CD4-positive, alpha-beta T cell treated with Interferon alpha-2 for 1 hour (primary cell): ENCODE measurements at places on chromosomes 7 and 10.
A peak's percentile ranks its signal among the peaks of the same experiment; 100 is the strongest.

DNA sequence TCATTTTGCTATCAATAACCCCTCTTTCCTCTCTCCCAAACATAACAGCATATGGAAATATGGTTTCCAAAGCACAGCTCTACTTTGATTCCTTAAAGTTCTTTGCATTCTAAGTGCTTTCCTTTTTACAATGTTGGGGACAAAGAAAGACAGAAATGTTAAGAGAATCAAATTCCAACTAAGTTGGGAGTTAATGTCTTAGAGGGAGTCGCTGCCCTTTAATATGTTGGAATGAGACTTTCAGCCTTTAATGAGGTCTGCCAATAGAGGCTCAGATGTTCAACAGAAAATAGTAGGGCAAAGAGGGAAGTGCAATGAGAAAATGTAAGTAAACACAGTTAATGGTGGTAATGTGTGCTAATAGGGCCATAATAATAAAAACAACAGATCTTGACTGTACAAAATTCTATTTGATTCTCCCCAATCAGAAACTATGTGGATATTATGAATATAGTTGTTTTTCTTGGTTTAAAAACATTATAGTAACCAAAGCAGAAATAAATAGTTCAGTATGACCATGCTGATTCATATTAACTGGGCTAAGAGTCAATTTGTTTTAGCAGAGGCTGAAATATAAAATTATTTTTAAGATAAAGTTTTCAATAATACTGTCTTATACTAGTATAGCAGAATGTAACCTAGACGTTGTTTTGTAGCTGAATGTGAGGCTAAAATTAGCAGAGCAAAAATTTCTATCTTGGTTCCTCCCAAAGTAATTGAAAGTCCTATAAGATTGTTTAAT, 10.3 kb downstream of the HYCC1 start:
- DNase-seq = no peak

DNA sequence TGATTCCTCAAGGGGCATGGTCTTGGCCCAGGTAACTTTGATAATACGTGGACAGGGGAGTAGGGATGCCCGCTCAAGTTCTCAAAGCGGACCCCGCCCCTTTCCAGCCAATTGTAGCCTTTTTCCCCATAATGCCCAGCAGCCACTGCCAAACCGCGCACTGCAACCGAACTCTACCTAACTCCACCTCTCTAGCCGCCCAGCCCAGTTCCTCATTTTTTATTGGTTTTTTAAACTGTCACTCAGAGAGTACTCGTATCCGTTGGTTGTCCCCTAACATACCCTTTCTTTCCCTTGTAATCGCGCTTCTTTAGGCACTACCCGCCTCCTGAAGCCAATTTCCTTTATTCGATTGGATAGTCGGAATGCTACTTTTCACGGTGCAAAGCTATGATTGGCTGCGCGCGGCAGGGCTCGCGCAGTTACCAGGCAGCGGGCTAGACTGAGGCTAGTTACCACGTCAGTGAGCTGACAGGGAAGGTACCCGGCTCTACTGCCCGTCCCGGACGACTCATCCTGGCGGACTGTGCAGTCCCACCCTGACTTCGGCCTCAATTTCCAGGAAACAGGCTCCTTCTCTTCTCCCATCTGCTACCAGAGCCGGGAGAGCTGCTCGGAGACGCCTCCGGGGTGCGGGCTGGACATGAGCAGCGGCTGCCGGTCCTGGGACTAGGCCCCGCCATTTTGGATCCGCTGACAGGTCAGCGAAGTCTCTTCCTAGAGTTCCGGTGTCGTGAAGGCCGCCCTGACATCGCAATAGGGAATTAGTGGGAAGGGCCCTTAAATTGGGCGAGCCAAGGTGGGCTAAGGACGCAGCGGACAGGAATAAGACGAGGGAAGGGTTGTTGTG, at the start of gene GBF1:
Gene GBF1 (plus strand): TSS at position 451 of the 850 bp plus-strand sequence. CDS start 13,407 bp downstream, outside the sequence.
- peak; percentile 99 for DNase-seq

DNA sequence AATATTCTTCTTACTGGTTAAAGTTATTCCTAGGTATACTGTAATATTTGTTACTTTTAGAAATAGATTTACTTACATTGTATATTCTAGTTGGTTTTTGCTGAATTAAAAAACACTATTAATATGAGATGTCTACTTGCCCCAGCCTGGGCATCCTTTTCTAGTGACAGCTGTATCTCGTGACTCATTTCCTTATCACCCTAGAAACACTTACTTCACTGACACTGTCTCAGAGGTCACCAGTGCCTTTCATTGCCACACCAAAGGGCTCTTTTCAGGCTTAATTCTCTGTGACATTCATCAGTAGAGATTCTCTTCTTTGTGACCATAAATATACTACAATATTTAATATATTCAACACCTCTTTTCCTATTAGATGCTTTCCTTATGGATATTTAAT, 194.7 kb downstream of the GALNT17 start:
- no peak for DNase-seq

DNA sequence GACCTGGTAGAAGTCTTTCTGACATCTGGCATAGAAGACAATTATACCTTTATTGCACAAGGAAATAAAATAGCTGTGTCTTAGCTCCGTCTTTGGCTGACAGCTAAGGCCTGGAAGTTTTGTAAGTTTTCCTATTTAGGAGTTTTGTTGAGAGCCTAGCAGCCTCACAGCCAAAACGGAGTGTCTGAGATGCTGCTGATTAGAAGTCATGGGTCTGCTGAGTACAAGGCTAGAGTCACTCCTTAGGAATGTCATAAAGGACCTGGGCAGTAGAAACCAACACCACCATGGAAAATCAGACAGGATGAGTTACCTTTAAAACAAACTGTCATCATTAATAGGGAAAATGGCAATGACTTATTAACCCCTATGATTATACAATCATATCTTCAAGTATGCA, 442.5 kb downstream of the KCNMA1 start:
- no peak for DNase-seq

DNA sequence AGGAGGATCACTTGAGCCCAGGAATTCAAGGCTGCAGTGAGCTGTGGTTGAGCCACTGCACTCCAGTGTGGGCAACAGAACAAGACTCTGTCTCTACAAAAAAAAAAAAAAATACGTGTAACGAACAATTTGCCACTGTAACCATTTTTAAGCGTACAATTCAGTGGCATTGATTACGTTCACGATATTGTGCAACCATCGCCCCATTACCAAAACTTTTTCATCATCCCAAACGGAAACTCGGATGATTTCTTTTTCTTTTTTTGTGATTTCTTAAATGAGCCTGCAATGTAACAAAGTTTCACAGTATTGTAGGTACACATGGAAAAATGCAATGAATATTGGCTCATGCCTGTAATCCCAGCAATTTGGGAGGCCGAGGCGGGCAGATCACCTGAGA, 9.5 kb downstream of the GRIFIN start:
- no peak for DNase-seq

DNA sequence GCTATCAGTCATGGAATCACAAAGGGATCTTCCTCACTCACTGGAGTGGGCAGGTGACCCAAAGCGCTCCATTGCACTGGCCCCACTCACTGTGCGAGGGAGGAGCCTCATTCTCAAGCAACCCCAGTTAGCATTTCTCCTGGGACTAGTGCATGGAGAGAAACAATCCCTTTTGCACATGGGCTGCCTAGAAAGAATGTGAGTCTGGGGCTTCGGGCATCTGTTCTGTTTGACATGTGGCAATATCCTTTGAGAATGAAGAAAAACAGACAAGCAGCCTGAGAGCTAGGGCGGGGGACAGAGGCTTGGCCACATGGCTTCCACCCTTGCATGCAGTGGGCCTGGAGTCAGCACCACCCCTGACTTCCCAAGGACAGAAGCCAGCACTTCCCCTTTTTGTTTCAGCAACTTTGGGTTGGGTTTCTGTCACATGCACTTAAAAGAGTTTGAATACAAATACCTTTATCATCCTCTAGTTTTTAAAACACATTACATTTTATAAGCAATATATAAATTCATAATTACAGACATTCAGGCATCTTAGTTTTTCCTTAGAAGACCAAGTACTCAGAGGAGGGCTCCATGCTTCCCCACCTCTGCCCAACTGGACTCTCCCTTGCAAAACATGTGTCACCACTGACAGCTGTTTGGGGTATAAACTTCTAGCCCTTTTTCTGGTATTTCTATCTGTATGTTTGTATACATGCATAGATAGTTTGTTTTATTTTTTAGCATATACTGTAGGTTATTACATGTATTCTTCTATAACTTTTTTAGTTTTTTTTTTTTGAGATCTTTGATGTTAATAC, 73.8 kb downstream of the RBM20 start:
- no peak for DNase-seq

DNA sequence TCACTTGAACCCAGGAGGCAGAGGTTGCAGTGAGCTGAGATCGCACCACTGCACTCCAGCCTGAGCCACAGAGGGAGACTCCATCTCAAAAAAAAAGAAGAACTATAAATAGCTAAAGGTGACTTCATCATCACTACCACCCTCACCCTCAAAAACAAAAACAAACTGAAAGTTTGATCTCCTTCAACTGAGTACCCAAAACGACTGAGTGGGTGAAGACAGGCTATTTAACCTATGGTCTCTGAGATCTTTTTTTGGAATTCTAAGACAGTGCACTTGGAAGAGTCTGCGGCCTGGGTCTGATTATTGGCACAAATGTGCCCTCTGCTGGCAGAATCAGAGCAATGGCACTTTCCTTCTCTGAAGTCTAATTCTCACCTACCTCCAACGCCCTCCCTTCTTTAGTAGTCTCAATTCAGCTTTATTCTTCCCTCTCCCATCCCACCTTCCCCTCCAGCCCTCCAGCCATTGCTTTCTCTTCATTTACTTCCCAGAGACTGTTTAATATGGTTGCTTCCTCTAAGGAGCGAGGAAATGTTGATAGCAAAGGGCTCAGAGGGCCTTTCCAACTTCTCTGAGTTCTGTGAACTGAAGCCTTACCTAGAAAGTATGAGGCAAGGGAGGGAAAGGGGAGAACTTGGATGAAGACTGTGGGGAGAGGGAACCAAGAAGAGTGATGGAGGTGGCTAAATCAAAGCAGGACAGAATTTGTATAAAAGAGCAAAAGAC, 2.9 kb upstream of the MYOZ1 start:
- peak; percentile 59 for DNase-seq

GRCh38 chr10:12484002-12484918, 134.9 kb downstream of the CAMK1D start:
- no peak for DNase-seq

DNA sequence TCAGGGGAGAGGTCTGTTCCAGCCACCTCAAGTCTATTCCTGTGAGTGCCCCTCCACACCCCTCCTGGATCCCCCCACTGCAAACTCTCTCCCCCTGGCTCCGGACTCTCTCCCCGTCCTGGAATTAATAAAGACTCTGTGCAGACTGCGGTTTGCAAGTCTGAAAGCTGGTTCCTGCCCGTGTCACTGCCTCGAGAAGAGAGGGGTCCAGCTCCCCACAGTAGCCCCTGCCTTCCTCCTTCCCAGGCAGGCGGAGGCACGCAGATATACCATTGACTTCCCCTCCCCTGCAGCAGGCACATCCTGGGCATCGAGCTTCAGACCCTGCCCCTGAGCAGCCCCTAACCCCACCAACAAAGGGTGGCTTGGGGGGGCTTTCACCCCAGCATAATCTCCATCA, 2.2 kb upstream of the ELN start:
- no peak for DNase-seq

DNA sequence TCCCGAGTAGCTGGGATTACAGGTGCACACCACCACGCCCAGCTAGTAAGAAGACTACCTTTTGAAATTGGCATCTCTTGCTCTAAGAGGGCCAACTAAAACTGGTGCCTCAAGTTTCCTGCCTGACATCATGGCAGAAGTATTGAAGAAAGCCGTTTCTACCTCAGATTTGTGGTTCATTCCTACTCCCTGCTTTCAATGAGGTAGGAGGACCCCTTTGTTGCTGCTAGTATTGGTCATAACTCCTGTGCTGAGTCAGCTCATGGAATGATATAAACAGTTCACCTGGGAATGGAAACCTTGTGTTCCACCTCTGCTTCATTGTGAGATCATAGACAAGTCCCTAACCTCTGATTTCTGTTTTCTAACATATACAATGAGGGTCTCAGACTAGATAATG, 82.8 kb downstream of the CDK6 start:
- DNase-seq = no peak

DNA sequence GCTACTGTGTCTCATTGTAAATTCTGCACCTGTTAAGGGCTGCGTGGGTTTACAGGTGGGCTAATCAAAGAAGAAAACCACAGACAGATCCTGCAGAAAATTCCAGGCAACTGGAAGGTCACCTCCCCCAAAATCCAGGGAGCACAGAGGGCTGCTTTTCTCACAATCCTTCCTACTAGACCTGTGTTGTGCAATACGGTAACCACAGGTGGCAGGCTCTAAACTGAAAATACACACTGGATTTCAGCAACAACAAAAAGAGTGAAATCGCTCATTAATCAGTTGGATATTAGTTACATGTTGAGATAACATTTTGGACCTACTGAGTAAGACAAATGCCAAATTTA, 83.2 kb downstream of the SLC16A9 start:
- no peak for DNase-seq

DNA sequence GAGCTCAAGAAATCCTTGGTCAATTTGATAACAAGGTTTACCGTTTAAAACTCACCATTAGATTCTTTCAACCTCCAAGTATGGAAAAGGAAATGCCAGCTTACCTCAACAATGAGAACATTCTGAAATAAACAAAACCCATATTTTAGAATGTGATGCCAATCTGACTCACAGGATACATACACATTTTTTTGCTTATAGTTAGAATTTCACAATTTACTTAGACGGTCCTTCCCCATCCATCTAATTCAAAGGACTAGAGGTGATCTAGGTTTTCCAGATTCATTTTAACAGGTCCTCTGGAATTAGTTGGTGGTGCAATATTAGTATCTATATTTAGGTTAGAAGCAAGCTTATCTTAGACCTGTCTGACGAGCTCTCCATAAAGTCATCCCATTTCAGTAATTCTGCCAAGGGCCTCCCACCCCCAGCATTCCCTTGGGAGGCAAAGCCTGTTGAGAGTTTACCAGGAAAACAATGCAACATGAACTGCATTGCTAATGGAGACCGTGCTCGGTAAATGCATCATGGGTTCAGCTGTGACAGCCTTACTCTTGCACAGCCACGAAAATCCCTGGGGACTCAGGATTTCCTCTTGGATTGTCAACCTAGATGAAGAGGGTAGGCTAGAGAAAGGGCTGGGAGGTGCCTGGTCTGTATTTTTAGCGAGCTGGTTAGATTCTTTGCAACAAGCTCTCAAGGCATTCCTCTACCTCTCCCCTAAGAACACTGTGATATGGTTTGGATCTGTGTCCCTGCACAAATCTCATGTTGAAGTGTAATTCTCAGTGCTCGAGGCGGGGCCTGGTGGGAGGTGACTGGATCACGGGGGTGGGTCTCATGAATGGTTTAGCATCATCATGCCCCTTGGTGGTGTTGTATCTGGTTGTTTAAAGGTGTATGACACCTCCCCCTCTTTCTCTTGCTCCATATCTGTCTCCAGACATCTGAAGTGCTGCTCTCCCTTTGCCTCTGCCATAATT, 93.8 kb downstream of the PRTFDC1 start:
- no peak for DNase-seq

DNA sequence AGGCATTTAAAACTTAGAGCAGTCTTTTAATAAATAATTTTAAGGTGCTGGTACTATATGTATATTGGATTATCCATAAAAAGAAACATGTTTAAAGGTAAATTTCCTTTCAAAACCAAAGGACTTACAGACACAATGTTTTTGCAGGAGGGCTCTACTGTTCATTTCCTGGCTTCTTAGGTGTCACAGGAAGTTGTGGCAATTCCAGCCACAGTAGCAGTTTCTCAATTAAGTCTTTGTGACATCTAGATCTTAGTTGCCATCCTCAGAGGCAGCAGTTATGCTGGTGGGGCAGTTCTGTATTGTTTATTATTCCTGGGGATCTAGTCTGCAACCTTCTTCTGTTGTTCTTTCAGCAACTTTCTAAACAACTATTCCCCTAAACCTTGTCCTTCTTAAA, 460.1 kb downstream of the MAGI2 start:
- no peak for DNase-seq

- DNase-seq = no peak
Observed at GRCh38 chr10:96619796-96620773, 33.3 kb upstream of the TM9SF3 start.
